ENCODE measurements at places on chromosomes 11 and 22. TPM values are rescaled to one million over a fixed set of nuclear protein-coding genes. Genes with fewer than 3 reads are reported as not detected.

DNA sequence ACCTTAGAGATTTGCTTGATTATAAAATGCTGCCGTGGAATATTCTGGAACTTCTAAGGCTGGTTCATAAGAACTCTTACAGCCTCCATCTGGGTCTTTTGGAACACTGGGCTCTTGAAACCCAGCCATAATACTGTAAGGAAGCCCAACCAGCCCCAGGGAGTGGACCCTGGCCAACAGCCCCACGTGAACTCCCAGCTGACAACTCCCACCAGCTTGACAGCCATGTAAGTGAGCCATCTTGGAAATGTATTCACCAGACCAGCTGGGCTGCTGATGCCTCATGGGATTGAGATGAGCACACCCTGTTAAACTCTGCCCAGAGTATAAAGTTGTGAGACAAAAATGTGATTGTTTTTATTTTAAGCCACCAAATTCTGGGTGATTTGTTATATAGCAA, 378.7 kb upstream of the RAG2 start:
- DNase-seq, result no peak

GRCh38 chr11:75185866-75186265, 35.0 kb downstream of the SLCO2B1 start:
- DNase-seq, result no peak

The SCGB2A2 gene
- not detected for total RNA-seq

DNA sequence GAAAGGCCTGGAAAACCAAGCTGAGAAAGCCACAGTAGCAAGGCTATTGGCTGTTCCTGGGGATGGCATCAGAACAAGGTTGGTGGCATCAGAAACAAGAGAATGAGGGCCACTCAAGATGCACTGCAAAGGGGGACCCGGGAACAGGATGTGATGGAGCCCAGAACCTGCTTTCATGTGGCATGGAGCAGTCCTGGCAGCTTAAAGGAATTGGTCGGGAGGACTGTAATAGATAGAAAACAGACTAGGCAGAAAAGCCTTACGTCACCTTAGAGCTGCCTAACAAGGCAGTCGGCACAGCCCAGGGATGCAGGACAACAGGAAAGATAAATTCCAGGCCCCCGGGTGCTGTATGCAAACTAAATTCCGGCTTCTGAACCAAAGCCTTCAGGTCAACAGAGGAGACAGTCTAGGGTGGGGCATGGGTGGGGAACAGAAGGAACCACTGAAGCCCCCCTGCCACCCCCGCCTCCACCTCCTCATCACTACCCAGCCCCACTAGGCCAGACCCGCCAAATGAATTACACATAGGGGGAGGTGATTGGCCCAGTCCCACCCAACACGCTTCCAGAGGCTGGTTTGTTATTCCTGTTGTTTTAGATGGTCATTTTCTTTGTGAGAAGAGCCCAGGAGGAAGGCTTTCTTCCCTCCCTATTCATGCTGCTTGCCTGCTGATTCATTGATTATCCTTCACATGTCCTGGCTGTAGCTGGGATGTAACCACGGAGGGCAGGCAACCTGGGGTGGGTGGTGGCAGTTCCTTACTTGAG, 25.7 kb upstream of the LRRC55 start:
- no peak for DNase-seq

The SCARF2 gene
- 1.2 TPM for total RNA-seq

GRCh38 chr22:22720201-22720723, 75.8 kb downstream of the GGTLC2 start:
- DNase-seq, result no peak

The CHST1 gene
- 0.58 TPM for total RNA-seq

The JHY gene
- total RNA-seq, result 1.5 TPM

The REXO2 gene
- total RNA-seq, result 92.7 TPM

The IRF7 gene
- 27.8 TPM for total RNA-seq

- DNase-seq, result no peak
These were observed 81.9 kb downstream of the BDNF start for GRCh38 chr11:27618281-27618915.

GRCh38 chr22:49577168-49578060, 250.3 kb downstream of the BRD1 start:
- DNase-seq, result no peak

DNA sequence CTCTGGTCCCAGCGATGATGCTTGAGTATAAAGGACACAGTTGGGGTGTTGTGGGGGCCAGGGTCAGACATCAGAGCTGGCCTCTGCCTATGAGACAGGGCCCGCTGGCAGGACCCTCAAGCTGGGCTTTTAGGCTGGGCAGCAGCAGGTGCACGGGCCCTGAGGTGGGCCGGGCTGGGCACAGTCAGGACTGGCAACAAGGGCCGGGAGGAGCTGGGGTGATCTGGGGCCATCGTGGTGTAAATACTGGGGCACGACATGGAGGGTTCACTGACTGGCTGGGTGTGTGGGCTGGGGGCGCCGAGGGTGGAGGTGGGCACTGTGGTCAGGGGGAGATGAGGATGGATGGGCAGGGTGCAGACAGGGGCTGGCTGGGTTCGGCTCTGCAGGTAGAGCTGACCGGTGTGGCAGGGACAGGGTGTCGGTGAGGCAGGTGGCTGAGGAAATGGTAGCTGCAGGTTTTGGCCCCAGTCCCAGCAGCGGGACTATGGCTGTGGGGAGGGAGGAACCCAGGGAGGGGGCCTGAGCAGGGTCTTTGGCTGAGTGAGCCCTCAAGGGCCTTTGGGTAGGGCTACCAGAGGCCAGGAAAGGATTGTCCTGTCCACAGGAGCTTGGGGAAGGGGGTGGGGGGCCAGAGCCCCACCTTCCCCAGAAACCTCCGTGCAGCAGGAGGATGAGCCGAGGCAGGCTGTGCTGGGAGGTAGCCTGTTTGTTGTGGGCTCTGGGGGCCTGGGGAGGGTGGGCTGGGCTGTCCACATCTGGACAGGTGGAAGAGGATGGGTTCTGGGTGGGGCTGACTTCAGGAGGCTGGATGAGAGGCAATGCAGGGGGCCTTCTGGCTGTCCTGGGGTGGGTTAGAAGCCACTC, 81.4 kb downstream of the KCNQ1 start:
- DNase-seq, result peak; percentile 65

- DNase-seq, result no peak
These were observed 74.5 kb downstream of the FAM76B start for GRCh38 chr11:95714843-95715776.

GRCh38 chr22:38316364-38317121, 690 bp downstream of the CSNK1E start:
- DNase-seq, result peak; percentile 80
